ENCODE measurements at places on chromosomes 4 and X.
A peak's percentile ranks its signal among the peaks of the same experiment; 100 is the strongest.

DNA sequence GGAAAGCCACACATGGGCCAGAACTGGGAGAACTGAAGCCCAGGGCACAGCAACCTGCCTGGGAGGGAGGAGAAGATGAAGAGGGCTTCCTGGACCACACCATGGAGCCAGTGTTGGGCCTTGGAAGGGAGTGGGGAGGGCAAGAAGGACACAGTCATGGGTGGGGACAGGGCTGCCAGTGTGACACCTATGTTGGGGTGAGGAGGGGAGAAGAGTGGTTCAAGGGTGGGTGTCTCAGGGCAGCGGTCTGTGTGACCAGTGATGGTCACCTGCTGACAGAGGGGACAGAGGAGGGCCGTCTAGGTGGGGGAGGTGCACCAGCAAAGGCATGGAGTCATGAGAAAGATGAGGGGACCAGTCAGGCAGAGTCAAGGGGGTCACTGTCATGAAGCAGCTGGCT, 13.8 kb downstream of the MAGED2 start:
- DNase-seq, result no peak

- DNase-seq, result no peak
Observed at GRCh38 chr4:24334906-24335305, 249.4 kb downstream of the DHX15 start.

DNA sequence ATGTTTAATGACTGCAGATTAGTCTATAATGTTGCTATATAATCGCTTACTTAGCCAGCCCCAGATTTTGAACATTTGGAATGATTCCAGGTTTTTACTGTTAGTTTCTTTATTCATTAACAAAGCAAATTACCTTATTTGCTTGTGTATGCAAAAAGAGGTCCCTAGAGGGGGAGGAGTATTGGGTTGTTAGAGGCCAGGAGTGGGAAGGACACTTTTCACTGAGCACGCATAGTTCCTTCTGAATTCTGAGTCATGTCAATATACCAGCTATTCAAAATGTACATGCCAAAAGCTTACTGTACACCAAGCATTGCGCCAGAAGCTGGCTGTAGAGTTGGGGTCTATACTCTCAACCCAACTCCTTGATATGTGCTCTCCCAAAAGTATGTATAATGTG, 5.1 kb upstream of the DGAT2L6 start:
- no peak for DNase-seq

DNA sequence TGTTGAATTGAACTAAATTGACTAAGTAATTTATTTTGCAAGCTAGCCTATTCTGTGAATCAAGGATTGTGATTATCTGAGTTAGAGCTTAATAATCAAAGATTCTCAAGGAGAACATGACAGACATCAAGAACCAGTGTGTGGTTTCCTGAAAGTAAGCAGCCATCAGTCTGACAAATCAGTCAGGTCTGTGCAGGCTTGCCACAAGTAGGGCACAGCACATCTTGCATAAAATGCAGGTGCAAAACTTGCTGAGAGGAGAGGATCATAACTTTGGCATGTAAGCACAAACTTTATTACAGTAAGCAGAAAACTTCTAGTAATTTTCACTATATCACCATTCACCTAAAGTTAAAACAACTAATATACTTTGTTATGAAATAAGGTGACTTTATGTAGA, 22.5 kb downstream of the FAM241A start:
- no peak for DNase-seq

- no peak for DNase-seq
Observed at GRCh38 chrX:25015486-25016360, at the start of gene ARX. Gene ARX (minus strand): TSS chrX:25015965. CDS start chrX:25015737, 228 bp downstream.

DNA sequence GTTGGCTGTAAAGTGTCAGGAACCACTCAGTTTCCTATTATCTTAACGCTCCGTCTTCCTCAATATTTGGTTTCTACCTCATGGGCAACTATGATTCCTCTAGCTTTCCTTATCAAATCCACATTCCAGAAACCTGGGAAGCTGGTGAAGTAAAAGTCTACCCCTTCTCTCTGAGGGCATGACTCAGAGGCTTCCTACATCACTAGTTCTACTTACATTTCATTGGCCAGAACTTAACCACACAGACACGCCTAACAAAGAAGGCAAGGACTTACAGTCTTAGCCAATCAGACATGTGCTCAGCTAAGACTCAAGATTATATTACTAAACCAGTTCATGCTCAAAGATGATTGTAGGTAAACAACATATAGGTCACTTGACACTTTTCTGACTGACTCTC, 30.4 kb downstream of the COX7B2 start:
- no peak for DNase-seq

DNA sequence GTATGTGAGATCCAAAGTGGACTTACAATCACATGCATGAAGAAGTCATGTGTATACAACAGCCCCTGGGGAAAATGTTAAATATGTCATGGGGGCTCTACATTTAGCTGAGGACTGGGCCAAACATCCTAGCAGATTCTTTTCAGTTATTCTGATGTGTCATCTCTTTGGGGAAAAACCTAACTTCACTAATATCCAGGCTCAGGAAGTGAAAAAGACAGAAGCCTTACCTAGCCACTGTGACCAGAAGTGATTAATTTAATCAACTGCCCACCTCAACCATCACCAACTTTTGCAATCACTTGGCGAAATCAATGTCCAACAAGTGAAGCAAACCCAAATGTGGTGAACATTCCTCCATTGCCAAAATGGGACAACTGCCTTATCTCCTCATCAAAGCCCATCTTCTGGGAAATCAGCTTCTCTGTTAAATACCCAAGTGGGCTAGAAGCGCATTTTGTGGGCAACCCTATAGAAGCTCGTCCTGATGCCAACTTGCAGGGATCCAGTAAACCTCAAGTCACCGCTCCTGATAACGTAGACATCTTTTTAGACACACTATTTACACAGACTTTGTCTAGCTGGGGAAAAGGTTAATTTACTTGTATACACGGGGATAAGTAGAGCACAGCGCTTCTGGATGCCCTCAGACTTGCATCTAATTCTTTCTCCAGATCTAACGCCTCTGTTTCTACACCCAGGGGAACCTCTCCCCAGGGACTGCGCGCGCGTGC, 1.4 kb upstream of the HHIP start:
- DNase-seq, result no peak

GRCh38 chr4:142405021-142405694, 440.9 kb downstream of the INPP4B start:
- no peak for DNase-seq

DNA sequence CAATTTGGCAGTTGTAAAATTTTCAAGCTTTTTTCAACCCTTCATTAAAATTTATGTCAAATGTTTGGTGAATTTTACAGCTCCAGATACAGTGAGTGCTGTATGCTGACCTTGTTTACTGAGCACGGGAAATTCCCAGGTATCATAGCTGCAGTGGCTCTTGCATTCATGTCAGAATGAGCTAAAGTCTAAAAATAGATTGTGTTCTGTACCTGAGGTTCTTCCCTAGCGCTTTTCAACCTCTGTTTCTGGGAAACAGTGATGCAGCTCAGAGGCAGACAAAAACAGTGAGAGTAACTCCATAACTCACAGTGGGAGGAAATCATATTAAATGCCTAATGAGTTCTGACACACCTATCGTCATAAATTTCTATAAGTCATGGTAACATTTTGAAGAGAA, 393.8 kb upstream of the GNPDA2 start:
- no peak for DNase-seq

DNA sequence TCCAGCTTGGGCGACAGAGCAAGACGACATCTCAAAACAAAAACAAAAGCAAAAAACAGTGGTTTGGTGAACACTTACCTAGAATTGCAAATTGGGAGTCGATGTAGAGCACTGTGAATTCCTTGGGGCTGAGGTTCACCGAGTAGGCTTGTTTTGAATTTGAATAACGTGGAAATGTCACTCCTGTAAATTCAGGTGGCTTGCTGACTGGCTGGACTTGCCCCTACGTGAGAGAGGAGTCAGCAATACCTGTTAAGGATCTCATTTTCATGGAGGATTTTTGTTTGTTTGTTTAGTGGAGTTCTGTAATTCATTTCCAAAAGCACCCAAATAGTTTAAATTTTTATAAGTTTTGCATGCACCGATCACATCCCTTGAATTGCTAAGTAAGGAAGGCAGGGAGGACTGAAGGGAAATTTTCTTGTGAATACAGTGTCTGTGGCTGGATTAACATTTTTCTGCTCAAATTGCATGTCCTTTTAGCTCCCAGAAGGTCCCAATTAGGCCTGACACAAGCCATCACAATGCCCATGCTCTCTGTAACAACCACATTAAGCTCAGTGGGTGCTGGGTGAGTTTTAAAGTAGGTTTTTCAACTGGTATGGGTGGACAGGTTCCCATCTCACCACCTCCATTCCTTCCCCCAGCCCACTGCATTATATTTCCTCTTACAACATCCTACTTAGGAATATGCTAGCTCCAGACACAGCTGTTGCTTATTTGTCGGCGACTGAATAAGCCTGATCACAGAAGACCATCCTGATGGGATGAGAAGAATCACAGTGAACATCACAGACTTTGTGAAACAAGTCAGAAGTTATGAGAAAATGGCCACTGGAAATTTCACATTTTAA, 58.5 kb upstream of the TTC29 start:
- no peak for DNase-seq

DNA sequence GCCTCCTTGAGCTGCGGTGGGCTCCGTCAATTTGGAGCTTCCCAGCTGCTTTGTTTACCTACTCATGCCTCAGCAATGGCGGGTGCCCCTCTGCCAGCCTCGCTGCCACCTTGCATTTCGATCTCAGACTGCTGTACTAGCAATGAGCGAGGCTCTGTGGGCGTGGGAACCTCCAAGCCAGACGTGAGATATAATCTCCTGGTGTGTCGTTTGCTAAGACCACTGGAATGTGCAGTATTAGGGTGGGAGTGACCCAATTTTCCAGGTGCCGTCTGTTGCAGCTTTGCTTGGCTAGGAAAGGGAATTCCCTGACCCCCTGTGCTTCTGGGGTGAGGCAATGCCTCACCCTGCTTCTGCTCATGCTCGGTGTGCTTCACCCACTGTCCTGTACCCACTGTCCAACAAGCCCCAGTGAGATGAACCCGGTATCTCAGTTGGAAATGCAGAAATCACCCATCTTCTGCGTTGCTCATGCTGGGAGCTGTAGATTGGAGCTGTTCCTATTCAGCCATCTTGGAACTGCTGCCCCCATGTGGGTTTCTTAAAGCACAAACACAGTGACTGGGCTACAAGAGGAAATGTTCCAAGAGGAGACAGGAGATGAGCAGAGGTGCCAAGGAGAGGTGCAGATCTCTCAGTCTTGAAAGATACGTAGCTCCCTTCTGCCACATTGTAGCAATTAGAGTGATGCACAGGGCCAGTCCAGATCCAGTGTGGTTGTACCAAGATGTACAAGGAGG, 193.0 kb upstream of the IGFBP7 start:
- DNase-seq, result no peak

DNA sequence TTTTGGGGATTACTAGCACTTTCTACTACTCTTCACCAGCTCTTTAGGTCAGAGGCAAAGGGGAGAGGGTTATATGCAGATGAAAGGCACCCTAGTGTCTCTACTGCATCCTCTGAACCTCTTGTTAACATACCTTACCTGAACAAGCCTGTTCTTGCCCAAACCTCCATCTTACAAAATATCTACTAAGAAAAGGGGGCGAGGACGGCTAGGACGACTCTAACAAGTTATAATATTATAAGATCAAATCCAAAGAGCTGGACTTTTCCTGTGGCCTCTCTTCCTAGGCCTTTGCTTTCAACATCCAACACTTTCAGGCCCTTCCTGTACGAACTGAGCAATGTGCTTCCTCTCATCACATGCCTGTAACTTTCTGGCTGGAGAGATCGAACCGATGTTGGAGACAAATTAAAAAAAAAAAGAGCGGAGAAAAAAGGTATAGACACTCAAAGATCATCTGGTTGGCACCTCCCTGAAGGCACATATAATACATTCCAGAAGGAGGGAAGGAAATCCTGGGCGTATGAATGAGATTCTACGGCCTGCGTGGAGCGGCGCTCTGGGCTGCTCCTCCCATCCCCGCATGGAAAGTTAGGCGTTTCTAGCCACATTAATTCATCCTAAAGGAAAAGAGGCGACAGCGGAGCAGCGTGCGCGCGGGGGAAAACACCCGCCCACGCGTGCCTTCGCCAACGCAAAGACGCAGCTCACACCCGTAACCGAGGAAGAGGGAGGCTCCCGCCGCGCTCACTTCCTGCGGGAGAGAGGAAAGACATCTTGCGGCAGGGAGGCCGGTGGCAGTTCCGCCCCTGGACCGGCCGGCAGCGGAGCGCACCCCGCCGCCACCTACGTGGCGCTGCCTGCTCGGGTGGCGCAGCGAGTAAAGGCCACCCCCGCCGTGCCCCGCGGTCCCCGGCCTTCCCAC, 808 bp downstream of the PRDM5 start:
- DNase-seq, result no peak

DNA sequence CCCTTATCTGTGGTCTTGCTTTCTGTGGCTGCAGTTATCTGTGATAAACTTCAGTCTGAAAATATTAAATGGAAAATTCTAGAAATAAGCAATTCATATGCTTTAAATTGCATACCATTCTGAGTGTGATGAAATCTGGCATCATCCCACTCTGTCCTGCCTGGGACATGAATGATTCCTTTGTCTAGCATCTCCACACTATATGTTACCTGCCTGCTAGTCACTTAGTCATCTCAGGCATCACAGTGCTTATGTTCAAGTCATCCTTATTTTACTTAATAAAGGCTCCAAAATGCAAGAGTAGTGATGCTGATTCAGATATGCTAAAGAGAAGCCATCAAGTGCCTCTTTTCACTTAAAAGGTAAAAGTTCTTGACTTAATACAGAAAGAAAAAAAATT, 14.3 kb upstream of the RAB9B start:
- no peak for DNase-seq

GRCh38 chrX:152638443-152638904, 779 bp downstream of the GABRQ start:
- DNase-seq, result no peak

- no peak for DNase-seq
Observed at GRCh38 chrX:124421898-124422655, 75.7 kb downstream of the SH2D1A start.

GRCh38 chrX:7147413-7147977, at the start of gene STS:
Gene STS (plus strand): TSS chrX:7147712. CDS start chrX:7253200, 105,488 bp downstream.
- DNase-seq, result peak; percentile 1

GRCh38 chrX:145190801-145191389, 56.4 kb upstream of the SPANXN1 start:
- DNase-seq, result no peak

DNA sequence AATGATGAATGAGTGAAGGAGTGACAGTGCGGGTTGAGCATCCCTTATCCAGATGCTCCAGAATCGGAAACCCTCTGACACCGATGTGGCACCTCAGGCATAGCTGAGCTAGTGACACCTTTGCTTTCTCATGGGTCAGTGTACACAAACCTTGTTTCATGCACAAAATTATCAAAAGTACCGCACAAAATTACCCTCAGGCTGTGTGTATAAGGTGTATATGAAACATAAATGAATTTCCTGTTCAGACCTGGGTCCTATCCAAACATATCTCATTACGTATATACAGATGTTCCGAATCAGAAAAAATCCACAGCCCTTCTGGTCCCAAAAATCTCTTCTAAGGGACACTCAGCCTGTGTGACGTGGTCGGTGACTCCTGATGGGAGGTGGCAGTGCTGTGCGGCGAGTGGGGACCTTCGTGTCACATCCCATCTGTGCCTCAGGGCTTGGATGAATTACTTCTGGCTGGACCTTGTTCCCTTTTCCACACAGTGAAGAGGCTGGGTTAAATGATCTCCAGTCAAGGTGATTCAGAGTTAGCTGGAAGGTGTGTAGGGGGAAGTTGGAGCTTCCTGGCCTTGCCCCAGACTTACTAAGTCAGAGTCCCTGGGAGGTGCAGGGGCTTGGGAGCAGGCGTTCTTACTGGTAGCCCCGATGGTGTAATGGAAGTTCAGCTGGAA, 18.8 kb downstream of the RGS12 start:
- DNase-seq, result no peak

All from stimulated activated CD4-positive, alpha-beta T cell treated with anti-CD3 and anti-CD28 coated beads, Interleukin-1b, Interleukin-23, amount 100 ng/mL, for 1 hour (primary cell).